ENCODE measurements at places on chromosomes 3 and 15.
A peak's percentile ranks its signal among the peaks of the same experiment; 100 is the strongest.

DNA sequence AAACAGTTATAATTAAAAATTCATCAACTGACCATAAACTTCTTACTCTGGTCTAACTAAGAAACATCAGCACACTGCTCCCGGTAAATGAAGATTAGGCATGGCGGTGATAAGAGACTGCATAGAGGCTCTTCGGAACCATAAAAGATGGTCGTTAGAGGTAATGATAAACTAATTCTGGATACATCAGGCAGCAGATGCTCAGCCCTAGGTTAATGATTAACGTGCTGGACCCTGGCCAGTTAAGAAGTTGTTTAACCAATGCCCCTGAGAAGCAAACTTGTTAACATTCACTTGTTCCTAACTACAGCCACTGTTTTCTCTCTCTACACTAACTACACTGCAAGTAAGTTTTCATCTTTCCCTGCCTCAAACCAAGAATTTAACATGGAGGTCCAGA is 111.5 kb downstream of the PDZRN3 start:
- DNase-seq = no peak

DNA sequence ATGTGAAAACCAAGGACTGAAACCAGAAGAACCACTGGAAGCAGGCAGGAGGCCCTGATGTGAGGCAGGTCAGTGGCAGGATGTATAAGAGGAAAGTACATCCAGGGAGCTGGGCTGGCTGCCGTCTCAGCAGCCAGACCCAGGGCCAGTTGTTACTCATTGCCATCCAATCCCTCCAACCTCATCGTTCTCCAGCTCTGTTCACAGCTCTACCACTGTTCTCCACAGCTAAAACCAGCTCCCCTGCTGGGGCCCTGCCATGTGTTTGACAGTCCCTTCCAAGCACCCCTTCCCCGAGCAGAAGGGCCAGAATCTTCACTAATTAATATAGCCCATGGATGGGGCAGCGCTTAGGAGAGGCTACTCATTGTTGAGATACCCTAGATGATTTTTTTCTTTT is 206.6 kb downstream of the MECOM start:
- DNase-seq = no peak

DNA sequence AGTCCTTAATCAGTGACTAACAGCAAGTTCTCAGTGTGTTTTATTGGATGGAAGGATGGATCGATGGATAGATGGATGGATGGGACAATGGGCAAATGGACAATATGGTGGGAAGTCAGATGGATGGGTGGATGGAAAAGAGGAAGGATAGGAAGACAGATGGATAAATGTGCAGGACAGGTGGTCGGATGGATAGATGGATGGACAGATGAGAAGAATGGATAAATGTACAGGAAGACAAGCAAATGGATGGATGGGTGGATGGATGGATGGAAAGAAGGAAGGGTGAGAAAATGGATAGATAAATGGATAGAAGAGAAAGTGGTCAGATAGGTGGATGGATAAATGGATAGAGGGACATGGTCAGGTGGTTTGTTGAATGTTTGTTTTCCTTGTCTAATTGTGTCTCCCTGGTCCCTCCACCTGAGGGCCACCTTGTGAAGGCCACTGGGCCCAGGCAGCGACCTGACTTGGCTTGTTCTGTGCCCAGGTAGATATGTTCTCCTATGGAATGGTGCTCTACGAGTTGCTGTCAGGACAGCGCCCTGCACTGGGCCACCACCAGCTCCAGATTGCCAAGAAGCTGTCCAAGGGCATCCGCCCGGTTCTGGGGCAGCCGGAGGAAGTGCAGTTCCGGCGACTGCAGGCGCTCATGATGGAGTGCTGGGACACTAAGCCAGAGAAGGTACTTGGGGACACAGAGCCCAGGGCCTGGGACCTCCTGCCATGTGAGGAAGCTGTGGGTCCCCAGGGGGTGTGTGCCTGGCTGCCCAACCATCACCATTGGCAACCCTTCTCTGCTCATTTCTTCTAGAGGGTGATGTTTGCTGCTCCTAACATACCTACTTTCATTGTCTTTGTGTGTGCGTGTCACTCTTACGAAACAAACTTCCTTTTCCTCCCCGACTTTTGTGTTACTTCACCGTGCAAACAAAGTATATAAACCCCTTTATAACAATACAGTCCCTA is 137.5 kb downstream of the LRRK1 start:
- peak; percentile 56 for DNase-seq

- no peak for DNase-seq
Measured at GRCh38 chr3:24139463-24140412, 194.7 kb downstream of the NR1D2 start.

DNA sequence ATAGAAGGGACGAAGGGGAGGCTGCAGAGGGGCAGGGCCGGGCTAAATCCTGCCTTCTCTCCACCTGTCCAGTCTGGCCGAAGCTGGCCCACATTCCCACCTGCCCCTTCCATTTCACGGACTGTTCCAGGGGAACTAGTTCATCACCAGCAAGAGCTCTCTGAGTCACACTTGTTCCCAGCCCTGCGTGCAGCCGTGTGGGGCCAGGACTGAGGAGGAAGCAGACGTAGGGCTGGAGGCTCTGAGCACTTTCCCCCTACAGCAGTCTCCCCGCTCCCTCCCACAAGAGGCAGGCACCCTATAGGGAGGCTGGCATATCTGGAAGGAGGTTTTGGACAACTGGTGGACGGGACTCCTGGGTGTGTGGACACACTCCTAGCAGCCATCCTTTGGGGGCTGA is 3.0 kb downstream of the ITIH4 start:
- peak; percentile 24 for DNase-seq

DNA sequence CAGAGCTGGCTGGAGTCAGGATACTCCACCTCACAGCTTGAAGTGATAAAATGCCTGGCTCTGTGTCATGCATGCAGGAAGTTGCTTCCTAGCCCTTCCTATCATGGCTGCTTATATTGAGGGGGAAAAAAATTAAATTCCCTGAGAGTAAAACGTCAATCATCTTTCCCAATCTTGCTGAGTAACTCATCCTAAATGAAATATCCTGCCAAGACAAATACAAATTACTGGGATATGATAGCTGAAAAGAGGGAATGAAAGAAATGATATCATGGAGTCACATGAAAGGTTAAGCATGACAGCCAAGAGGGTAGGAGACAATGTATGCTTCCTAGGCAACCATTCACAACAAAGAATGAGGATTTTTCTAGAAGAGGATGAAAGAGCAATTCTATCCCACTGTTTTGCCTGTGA is 110.6 kb downstream of the ABI3BP start:
- DNase-seq = peak; percentile 86

All from fibroblast of pulmonary artery (primary cell).